ENCODE measurements at places on chromosomes 1 and 21.

DNA sequence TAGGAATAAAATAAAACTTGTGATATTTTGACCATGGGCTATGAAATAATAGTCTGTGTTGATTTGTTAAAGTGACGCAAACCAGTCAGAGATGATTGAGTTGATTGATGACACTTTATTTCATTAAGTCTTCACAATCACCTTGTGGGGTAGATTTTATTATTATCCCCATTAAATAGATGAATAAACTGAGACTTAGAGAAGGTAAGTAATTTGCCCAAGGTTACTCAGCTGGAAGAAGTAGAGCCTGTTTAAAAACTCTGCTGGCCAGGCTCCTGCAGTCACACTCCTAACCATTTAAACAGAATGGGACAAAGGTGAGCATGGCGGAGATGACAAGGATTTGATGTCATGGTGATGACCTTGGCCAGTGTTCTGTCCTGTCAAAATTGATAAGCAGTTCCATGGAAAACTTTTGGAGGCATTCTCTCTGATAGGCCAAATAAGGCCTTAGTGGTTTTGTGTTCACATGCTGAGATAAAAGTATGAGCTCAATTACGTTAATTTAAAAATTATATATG, 22.7 kb upstream of the MCOLN3 start:
- no peak for DNase-seq

DNA sequence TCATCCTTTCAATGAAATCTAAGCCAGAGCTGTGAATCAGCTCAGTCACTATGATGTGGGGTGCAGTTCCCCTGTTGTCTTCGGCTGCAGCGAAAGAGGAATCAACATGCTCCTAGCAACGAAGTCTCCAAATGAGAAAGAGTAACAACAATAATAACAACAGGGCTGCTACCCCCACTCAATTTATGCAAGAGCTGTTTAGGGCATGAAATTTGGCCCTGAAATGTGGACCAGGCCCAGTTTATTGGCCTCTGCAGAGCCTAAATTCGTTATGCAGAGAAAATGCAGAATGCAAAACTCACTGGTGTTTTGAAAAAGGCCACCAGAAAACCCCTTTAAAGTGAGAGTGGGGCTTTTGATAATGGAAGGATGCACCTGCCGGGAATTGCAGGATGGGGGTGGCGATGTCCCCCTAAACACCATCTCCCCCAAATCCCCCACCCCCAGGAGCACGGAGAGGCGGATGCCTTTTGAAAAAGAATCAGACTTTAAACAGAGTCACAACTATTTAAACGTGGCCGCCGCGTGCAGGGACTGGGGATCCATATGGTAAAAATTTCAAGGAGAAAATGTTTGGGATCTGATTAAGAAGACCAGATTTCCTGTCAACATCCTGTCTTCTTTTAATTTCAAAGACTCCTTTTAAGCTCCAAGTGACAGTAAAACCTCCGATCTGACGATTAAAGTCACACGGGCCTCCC, 1.9 kb downstream of the RUNX3 start:
- no peak for DNase-seq

- no peak for DNase-seq
These were observed 9.3 kb downstream of the MYOC start for GRCh38 chr1:171643156-171643555.

GRCh38 chr1:15346346-15347030, 63.2 kb upstream of the EFHD2 start:
- DNase-seq: no peak

- no peak for DNase-seq
These were observed 25.3 kb downstream of the MPZL1 start for GRCh38 chr1:167746988-167747655.

DNA sequence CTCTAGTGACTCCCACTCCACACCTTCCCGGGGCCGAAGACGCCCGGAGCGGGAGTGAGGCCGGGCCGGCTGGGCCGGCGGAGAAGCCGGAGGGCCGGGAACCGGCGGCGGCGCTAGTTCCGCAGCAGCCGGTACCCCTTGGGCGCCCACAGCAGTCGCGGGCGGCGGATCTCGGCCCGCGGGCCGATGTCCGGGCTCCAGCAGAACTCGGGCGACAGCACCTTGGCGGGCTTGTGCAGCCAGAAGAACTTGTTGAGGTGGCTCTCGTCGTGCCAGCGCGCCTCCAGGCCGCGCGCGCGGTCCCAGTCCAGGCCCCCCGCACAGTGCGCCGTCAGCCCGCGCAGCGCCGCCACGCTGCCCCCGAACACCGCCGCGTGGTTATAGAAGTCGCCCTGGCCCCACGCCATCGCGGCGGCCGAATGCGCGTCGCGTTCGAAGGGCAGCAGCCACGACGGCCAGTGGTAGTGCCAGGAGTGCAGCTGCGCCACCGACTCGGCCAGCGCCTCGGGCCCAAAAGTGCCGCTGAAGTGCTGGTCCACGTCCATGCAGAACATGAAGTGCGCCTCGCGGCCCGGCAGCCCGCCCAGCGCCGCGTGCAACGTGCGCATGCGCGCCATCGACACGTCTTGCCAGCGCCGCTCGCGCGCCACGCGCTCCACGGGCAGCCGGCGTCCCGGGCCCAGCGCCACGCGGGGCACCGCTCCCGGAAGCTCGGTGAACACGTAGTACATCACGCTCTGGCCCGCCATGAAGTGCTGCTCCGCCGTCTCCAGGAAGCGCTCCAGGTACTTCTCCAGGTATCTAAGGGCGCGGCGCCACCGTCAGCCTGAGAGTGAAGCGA, 14.0 kb downstream of the A3GALT2 start:
- DNase-seq: no peak

DNA sequence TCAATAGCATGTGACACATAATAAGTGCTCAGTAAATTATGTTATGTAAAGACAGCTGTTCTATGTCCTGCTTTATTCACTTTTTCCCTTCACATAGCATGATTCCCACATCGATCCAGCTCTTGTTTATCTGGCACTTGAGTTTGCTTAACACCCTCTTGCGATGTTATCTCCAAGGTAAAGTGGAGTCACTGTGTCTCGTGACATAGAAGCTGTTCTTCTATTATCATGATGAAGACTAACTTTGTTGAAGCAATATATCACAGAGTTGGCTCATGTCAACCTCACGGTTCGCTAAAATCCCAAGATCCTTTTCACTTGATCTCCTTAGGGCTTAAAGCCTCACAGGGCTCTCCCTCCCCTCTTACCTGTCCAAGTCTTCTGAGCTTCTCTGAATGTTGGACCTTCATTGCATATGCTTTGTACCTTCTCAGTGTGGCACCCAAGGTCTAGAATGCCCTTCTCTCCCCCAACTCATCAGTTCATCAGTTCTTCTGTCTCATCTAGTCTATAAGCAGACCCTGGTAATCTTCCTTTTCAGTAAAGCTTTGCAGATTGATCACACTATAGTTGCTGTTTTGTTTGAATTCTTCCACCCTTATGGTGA, 38.0 kb downstream of the PLXNA2 start:
- DNase-seq: no peak

DNA sequence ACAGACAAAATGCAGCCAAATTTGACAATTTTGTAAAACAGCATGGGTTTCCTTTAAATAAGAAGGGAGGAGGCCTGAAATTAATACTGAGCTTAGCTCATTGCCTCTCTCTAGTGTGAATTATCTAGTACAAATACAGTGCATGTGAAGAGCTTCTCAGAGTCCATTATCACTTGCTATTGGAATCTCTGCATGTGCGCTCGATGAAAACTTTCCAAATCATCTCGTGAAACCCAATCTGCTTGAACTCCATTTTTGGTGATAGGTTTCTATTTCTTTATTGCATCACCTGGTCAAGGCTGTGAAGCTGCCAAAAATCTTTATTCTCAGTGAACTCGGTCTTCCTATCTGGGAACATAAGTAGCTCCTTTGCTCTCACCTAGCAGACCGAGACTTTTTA, 49.5 kb upstream of the LYPLAL1 start:
- DNase-seq: no peak

- no peak for DNase-seq
These were observed 2.7 kb downstream of the CAPN2 start for GRCh38 chr1:223714849-223715603.

DNA sequence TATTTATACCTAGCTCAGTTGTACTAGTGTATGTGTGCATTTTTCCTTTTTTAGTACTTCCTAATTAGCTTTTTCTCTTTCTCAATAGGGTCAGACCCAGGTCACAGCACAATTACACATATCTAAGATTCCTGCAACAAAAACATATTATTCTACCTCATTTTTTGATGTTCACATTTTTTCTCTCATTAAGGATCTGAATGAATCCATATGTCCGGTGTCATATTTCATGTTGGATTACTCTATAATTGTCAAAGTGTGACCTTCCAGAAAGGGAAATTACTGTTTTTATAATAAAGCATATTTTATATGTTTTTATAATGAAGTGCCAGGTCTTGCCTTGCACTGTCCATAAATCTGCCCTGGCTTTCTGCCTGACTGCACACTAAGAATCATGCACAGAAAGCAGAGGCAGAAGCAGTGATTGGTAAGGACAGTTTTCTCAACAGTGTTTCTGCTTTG, 143.7 kb downstream of the KCNT2 start:
- DNase-seq: no peak

DNA sequence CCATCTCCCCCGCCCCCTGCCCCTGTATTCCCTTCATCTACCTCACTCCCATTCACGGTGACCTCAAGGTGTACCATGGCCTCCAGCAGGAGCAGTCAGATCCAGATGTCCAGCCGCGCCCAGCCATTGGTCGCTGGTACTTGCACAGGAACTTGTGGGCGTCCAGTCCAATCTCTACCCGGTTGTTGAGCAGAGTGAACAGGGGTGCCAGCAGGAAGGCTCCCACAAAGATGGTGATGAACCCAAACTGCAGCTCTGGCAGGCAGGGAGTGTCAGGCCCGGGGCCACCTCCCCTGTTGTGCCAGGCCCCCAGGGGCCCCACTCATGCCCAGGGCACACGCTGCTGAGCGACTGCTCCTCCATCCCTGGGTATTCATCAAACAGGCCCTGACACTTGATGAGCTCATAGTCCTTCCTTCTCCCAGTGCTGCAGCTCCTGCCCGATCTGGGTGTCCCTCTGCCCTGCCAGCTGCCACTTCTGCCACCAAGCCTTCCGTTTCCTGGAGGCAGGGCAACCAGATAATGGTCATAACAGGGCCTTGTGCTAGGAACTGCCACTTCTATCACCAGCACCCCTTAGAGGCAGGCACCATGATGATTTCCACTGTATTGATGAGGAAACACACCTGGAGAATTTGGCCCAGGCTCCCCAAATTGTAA, 5.7 kb upstream of the ARHGEF19 start:
- DNase-seq: no peak

GRCh38 chr1:227776331-227776771, 39.1 kb upstream of the PRSS38 start:
- no peak for DNase-seq

GRCh38 chr1:5835179-5835562, 157.1 kb downstream of the NPHP4 start:
- DNase-seq: no peak

- peak; percentile 30 for DNase-seq
These were observed 64.8 kb upstream of the MRPS6 start for GRCh38 chr21:34008618-34009017.

GRCh38 chr1:21295002-21295401, 4.7 kb upstream of the ECE1 start:
- peak; percentile 36 for DNase-seq

DNA sequence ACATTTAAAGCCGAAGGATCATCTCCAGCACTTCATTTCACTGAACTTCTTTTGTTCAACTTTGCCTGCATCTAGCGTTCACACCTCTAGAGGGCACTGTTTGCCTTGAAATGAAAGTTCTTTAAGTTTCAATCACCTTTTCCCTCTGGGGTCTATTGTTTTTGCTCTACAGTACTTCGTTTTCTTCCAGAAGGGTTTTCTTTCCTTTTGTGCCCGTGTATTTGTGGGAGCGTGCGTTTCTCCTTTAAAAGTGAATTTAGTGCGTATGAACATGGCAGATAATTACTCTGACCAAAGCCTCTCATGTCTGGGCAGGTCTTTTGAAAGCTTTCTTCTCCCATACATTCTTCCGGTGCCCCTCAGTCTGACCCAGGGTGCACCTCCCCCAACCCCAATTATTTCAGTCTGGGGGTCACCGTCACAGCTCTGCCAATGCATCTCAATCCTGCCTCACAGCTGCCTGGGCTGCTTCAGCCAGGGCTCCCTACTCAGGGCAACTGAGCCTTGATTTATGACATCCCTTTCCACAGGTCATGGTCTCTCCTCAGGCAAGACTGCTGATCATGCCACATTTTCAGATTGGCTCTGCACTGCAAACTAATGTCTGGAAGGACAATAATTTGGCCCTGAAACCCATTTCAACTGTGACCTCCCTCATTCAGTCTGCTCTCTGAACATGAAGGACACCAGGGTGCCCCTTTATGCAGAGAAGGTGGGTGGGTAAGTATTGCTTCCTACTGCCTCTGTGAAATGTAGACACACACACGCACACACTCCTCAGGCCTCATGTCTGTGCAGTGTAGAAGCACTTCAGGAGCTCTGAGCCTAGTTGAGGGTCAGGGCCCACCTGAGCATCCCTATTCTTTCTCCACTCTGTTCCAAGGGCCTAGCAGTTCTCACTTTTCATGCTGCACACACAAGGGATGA, 88.6 kb downstream of the NUF2 start:
- peak; percentile 1 for DNase-seq

DNA sequence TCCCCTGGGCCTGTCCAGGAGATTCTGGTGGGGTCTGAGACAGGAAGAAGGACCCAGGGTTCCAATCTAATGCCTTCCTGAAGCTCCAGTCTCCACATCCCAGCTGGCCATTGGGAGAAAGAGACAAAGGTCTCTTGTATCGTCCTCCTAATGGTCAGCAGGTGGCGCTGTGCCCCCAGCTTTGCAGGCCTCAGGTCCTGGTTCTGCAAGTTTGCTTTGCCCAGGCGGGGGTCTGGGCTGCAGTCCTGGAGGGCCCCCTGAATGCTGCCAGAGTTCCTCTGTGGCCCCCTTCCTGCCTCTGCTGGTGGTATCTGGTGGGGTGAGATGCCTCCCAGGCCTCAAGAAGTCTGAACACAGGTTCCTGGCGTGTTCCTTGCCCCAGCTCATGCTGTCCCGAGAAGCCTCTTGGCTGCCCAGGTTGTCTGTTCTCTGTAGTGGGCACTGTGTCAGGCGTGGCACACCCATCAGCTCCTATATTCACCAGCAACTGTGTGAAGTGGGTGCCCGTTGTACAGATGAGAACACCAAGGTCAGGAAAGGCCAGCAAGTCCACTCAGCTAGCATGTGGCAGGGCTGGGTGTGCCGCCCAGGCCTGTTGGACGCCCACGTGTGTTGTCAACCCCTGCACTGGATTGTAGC, 33.8 kb upstream of the CSF3R start:
- peak; percentile 11 for DNase-seq

GRCh38 chr1:240936911-240937668, 325.1 kb upstream of the GREM2 start:
- DNase-seq: no peak

DNA sequence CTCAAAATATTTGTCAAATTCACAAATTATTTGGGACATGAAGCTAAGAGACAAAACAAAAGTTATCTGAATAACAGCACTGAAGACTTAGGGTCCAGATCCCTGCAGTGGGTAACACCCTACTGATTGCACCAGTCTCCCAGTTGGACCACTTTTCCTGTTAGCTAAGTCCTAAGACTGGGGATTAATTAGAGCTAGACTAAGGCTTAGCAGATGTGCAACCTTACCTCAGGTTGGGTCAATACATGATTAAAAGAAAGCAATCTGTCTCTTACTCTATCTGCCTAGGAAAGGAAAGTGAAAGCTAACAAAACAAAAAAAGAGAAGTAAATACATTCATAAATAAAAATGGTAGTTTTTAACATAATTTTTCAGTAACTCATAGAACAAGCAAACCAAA, 737.2 kb upstream of the CHRM3 start:
- DNase-seq: no peak

- no peak for DNase-seq
These were observed 668 bp downstream of the CBR3 start for GRCh38 chr21:36135391-36136102.

GRCh38 chr1:1841575-1841995, 49.3 kb downstream of the GNB1 start:
- DNase-seq: no peak
